ENCODE measurements at places on chromosomes 6 and 20. TPM values are rescaled to one million over a fixed set of nuclear protein-coding genes. Genes with fewer than 3 reads are reported as not detected.

- H3K27ac ChIP-seq: no peak overlapping the region
- H3K36me3 ChIP-seq: no peaks in the 10 kb centered on the region
- H3K4me1 ChIP-seq: peaks cover 13% of the 10 kb centered on the region
- H3K4me3 ChIP-seq: no peak overlapping the region
- no peaks in the 10 kb centered on the region for H3K27me3 ChIP-seq
Measured at GRCh38 chr6:139081471-139081870, 52.9 kb downstream of the ABRACL start.

Gene NOX3
- not detected for total RNA-seq

- H3K36me3 ChIP-seq: no peaks in the 10 kb centered on the region
- H3K27me3 ChIP-seq: no peaks in the 10 kb centered on the region
- no peak for DNase-seq
Measured at GRCh38 chr20:44024820-44025580, 110.3 kb downstream of the TOX2 start.

DNA sequence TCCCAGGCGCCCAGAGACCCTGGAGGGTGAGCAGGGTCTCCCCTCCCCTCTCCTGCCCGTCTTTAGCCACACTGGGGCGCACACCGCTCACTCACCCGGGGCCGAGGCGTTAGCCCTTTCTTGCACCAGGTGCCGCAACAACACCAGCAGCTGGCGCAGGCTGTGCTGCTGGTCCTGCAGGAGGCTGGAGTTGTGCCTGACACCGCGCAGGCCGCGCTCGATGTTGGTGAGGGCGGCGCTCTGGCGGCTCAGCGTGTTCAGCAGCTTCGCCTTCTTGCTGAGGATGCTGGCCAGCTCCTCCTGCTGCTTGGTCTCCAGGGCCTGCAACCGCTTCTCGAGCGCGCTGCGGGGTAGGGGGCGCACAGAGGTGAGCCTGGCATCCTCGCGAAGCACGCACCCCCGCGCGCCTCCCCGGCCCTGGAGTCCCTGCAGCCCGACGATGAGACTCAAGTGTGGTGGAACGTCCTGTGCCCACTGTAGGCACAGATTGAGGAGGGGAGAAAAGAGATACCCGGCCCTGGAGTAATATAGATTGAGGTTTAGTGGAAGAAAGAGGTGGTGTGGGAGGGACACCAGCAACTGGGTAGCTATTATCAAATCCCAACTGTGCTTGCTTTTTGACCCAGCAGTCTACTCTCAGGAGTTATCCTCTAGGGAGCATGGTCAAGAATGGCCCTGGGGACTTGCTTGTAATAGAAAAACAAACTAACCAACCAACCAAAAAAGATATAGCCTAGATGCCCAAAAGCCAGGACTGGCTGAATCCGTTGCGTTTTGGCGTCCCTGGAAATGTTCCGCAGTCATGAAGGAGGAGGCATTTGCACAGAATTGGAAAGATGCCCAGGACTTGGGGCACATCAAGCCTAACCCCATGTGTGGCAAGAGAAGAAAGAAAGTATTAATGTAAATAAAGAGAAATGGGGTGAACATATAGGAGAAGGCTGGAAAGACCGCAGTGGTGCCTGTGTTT, 30.9 kb downstream of the ANGPT4 start:
- H3K4me3 ChIP-seq: no peak overlapping the region
- DNase-seq: no peak
- H3K27me3 ChIP-seq: no peaks in the 10 kb centered on the region
- no peak overlapping the region for H3K27ac ChIP-seq
- peaks cover 22% of the 10 kb centered on the region for H3K4me1 ChIP-seq

Gene PRRT1
- 6.1 TPM for total RNA-seq

Gene HUS1B
- 0.76 TPM for total RNA-seq
